ENCODE measurements at places on chromosomes 5 and 9.

DNA sequence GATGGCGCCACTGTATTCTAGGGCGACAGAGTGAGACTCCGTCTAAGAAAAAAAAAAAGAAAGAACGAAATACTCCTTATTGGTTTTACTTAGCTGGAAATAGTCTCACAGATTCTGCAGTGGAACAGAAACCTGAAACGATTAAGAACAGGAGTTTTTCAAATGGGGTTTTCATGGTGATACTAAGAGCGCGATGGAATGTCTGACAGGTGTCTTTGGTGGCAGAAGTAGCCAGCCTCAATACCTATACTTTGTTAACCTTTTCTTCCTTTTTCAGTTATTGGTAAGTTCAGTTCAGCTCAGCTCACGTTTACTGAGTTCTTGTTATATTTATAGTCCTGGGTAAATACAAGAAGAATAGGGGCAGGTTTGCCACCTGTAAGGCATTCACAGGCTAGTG is 123.9 kb downstream of the FOCAD start:
- no peak for DNase-seq

- no peak for DNase-seq
These were observed 20.3 kb upstream of the TERT start for GRCh38 chr5:1315018-1315708.

GRCh38 chr5:130689831-130690230 is 475.2 kb downstream of the HINT1 start:
- DNase-seq = no peak

- DNase-seq = no peak
These were observed 359.1 kb upstream of the ADAMTSL1 start for GRCh38 chr9:18114559-18115475.

GRCh38 chr9:108213511-108213910 is 642.3 kb downstream of the ACTL7B start:
- no peak for DNase-seq

GRCh38 chr9:137303893-137304382 is 1.9 kb upstream of the NRARP start:
- DNase-seq = no peak

GRCh38 chr5:169503886-169504285 is 79.7 kb upstream of the SPDL1 start:
- DNase-seq = no peak

GRCh38 chr5:66010476-66010875 is 84.1 kb downstream of the ERBIN start:
- DNase-seq = no peak

DNA sequence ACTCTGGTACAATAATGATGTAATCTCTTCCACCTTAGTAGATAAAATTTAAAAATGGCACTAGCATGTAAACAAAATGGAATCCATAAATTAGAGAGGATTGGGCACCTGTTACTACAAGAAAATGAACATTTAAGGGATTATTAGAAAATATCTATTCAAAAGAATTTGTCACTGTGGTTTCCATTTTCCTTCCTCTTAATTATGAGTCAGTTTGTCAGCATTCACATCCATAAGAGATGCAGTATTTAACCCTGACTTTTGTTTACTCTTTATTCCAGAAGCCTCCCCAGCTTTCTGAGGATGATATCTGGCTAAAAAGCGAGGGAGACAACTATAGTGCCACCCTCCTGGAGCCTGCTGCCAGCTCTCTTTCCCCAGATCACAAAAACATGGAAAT is 72.1 kb downstream of the C9orf152 start:
- no peak for DNase-seq

DNA sequence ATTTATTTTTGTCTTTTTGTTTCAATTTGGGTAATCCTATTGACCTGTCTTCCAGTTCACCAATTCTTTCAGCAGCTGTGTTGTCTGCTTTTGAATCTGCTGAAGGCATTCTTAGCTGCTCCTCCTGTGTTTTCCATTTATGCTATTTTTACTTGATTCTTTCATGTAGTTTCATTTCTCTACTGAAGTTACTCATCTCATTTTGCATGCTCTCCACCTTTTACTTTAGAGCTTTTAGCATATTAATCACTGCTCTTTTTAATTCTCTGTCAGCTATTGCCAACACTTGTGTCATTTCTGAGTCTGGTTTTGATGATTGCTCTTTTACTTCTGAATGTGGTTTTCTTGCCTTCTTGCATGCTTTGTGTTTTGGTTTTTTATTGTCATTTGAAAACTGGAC is 496.0 kb upstream of the CLINT1 start:
- DNase-seq = no peak

- no peak for DNase-seq
These were observed 116.8 kb upstream of the SPRY4 start for GRCh38 chr5:142441616-142442015.

- DNase-seq = no peak
These were observed 173.0 kb upstream of the MAP1B start for GRCh38 chr5:71934322-71934721.

DNA sequence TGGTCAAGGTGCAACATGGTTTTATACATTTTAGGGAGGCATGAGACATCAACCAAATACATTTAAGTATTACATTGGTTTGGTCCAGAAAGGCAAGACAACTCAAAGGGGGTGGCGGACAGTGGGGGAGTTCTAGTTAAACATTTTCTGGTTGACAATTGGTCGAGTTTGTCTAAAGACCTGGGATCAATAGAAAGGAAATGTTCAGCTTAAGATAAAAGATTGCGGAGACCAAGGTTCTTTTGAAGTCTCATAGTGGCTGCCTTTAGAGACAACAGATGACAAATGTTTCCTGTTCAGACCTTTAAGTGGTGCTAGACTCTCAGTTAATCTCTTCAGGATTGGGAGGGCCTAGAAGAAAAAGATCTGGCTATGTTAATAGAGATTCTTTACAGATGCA is 47.7 kb upstream of the TTC39B start:
- DNase-seq = no peak

DNA sequence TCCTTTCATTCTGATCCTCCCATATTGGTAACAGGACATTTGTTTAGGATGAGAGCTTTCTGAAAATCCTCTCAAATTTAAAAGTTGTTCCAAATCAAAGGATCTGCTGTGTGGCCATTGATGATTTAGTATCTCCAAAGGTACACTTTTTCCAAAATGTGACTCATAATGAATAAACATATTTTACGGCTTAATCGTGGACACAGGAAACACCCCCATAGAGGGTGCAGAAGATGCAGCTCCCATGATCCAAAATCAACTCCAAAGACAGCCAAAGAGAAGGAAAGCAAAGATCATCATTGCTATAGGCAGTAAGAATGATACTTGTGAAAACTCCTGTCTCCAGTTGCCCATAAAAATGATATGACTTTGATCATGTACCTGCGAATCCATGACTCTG is 239.7 kb downstream of the PIK3R1 start:
- DNase-seq = no peak

DNA sequence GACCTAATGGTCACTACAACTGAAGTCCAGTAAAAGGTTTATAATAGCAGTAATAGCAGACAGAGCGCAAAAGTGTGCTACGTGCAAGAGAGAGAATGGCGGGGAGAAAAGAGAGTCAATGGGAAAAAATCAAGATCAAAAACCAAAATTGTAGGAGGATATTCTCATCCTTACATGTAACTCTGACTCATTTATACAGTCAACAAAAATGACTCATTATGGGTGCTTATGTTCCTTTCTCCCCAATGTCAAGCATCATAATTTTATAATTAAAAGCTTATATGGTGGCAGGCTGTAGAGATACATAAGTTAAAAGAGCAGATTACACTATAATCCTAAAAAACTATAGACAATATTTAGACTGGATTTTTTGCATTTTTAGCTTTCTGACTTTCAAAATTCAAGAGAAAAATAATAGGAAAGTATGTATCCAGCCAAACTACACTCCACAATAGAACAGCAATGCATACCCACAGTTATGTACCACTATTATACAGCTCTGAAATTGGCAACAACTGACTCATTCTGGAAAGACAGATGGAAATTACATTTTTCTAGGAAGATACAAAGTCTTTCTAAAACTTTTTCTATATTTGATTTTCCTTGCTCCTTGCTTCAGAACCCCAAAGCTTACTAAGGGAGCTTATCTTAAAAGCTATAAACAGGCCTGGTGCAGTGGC is 78.4 kb downstream of the PLPP1 start:
- DNase-seq = no peak

DNA sequence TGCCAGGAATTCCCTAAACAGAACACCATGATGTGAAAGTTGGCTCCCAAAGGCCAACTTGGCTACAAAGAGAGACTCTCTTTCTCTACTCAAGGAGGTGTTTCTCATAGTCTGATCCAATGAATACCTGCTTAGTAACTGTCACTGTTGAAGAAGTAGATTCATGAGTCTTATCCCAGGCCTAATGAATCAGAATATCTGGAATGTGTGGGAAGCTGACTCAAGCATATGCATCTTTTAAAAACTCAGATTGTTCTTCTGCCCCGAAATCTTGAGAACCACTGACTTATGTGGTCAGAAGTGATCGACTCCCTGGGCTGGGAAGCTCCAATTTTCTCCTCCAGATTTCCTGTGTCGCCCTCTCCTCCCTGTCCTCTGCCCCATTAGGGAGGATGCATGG is 345.6 kb downstream of the PLK2 start:
- no peak for DNase-seq

- DNase-seq = no peak
These were observed 117.5 kb upstream of the SHB start for GRCh38 chr9:38186404-38187115.

GRCh38 chr5:66518753-66519152 is 77.4 kb upstream of the MAST4 start:
- no peak for DNase-seq

- DNase-seq = peak; percentile 45
These were observed 55.9 kb upstream of the STXBP1 start for GRCh38 chr9:127555840-127556820.

- DNase-seq = no peak
These were observed 45.2 kb downstream of the CYSTM1 start for GRCh38 chr5:140220032-140220697.

GRCh38 chr5:34031117-34031516 is 11.9 kb downstream of the C1QTNF3 start:
- no peak for DNase-seq

- no peak for DNase-seq
These were observed 20.9 kb upstream of the SPINK1 start for GRCh38 chr5:147852365-147852764.

DNA sequence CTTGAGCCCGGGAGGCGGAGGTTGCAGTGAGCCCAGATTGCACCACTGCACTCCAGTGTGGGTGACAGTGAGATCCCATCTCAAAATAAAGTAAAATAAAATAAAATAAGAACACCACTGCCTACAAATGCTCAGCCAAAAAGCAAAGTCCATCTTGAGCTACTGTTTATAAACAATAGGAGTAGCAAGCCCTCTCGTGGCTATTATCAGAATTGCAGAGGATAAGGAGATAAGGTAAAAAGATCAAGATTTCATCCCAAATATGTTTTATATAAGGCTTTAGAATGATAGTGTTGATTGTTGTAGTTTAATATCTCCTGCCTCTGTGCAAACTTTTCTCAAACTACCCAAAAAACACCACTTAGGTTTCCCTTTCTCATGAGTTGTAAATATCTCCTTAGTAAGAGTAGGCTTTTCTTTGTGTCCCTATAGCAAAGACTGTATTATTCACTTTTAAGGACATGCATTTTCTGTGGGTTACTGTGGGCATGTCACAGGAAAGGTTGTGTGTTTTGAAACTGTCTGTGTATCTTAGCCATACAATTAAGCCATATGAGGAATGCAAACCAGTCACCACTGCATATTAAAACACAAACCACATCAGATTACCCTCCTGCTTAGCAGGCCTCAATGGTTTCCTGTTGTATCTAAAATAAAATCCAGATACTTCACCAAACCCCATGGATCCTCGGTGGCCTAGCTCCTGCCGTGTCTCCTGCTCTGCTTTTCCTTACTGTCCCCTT is 31.8 kb upstream of the CKS2 start:
- DNase-seq = no peak

GRCh38 chr5:75612901-75613300 is 1.6 kb downstream of the ANKDD1B start:
- no peak for DNase-seq

DNA sequence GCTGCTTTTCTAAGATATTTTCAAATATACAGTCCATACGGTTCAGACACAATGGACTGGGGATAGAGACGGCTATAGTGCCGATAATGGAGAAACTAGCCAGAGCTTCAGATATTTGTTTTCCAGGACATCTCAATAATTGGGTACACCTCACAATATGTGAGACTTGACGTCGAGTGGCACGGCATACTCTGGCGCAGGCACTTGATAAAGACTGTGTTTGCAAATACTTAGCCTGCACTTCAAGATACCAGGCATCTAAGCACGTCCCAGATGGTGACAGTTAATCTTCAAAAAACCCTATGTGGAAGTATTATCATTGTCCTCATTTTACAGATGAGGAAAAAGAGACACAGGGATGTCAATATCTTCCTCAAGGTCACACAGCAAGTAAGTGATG is 48.5 kb downstream of the SEMA5A start:
- DNase-seq = no peak

DNA sequence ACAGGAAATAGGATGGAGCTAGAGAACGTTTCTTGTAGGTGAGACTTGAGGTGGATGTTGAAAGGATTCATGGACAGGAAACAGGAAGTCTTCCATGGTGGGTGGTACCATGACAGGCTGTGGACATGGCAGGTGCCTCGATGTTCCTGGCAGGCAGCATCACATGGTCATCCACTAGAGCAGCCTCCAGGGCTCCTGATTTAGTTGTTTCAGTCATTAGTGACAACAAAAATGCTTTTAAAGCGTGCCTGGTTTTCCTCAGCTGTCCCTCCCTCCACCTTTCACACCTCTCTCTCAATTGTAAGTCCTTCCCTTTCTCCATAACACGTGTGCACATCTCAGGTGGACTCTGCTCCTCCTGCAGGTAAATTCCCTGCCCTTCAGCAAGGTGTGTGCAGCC is 25.2 kb upstream of the ASPN start:
- DNase-seq = no peak

GRCh38 chr5:122473941-122474340 is 161.9 kb downstream of the SNCAIP start:
- DNase-seq = no peak

GRCh38 chr5:37055383-37055990 is 178.9 kb downstream of the NIPBL start:
- DNase-seq = no peak

DNA sequence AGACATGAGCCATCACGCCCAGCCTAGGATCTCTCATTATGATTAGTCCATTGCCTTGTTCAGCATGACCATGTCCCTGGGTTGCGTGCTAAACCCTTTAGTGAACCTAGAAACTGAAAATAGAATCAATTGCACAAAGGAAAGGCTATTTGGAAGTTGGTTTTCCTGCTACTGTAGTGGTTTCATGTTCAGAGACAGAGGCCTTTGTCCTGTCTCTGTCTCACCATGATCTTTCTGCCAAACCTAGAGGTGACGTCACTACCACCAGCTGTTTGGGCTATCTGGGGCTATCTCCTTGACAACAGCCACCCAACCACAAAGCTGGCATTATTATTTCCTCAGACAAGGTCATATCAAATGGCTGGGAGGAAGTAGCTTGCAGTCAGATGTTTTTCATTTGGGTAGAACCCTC is 4.0 kb upstream of the CDK5RAP2 start:
- DNase-seq = no peak

Data from stimulated activated CD4-positive, alpha-beta T cell treated with anti-CD3 and anti-CD28 coated beads, TNF-alpha, amount 100 ng/mL, for 4 hours (primary cell).